PC-3 (cell line): ENCODE measurements at places on chromosomes 1 and 21. TPM values are rescaled to one million over a fixed set of nuclear protein-coding genes. Genes with fewer than 3 reads are reported as not detected.

DNA sequence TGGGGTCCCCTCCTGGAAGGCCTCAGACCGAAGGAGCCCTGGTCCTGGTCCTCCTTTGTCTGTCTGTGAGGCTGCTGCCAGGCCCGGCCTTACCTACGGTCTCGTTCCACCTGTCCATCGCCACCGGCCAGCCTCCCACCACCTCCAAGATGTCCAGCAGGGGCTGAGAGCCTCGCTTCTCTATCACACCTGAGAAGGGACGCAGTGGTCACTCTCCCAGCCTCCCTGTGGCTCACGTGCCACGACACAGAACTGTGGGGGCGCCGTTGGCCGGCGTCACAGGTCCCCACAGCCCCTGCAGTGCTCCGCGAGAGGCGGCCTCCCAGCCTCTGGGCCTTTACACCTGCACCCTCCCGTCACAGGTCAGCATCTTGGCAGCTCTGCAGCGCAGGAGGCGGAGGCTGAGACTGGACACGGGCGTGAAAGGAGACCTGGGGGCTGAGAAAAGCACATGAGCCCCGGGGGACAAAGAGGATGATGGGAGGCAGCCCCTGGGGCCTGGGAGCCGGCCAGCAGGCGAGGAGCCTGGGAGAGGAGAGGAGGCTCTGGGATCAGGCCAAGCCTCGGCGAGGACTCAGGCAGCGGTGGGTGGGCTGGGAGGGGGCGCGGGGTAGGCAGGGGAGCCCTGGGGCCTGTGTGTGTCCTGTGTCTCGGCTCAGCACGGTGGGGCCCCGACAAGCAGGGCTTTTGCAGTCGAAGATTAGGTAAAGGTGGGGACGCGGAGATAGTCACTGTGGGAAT lies 20.5 kb downstream of the PRXL2B start:
- no peak overlapping the region for H3K27ac ChIP-seq
- no peaks in the 10 kb centered on the region; the same call in 1 of the 2 replicates for H3K27me3 ChIP-seq
- H3K36me3 ChIP-seq, result no peaks in the 10 kb centered on the region
- H3K4me3 ChIP-seq, result no peak overlapping the region

EPHA2 gene
- 459 and 567 TPM in 2 replicates for total RNA-seq

- DNase-seq, result peak; percentile 86
- peaks cover 6% of the 10 kb centered on the region for H3K4me1 ChIP-seq
- H3K27ac ChIP-seq, result no peak overlapping the region
These were observed 10.4 kb downstream of the DCAF8 start for GRCh38 chr1:160251687-160252526.

DNA sequence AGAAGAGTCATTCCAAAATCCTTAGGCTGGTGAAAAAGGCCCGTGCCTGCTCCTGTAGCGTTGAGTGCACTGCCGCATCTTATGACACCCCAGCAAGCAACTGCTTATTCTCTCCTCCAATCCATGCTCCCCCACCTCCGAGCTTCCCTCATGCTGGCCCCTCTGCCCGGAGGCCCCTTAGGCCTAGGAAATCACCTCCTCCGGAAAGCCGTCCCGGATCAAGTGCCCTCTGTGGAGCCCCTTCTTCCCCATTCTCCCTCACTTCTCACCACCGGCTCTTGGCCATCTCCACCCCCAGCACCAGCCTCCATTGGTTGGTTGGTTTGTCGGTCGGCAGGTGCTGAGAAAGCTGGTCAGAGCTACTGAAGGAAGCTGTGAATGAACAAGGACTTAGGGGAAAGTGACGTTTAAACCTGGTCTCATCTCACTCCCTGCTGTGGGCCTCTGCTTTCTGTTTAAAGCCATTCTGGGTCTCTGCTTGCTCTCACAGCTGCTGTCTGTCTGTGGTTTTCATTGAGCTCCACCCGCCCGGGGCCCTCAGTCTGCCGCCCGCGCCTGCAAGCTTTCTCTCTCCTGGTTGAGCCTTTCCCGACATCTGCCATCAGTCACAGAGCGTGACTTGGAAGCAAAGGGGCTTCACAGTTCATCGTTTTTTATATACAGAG lies 122.2 kb downstream of the KCNN3 start:
- no peaks in the 10 kb centered on the region for H3K36me3 ChIP-seq
- H3K4me3 ChIP-seq, result no peak overlapping the region
- no peak overlapping the region for H3K27ac ChIP-seq
- no peak for DNase-seq
- H3K4me1 ChIP-seq, result no peaks in the 10 kb centered on the region
- H3K27me3 ChIP-seq, result peaks cover 84% of the 10 kb centered on the region

DNA sequence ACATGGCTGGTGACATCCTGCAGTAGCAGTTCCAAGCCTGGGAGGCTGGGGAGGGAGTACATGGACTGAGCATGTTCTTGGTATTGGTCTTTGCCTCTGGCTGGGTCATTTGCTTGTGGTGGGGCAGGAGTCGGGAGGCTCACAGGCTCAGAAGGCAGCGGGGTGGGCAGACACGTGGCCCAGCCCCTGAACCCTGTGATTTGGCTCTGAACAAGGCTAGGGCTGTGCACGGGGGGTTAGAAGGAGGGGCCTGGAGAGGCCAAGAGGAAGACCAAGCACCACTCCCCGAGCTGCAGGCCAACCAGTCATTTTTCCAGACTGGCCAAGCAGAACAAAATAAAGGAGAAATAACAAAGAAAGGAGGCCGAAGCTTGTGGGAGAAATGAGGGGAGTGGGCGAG lies 9.7 kb upstream of the PRELP start:
- DNase-seq, result no peak
- peaks cover 3% of the 10 kb centered on the region; the same call in 1 of the 2 replicates for H3K27me3 ChIP-seq
- no peak overlapping the region for H3K27ac ChIP-seq
- no peaks in the 10 kb centered on the region for H3K4me1 ChIP-seq
- H3K4me3 ChIP-seq, result no peak overlapping the region

GRCh38 chr1:176559474-176559873 lies 96.5 kb downstream of the PAPPA2 start:
- DNase-seq, result no peak
- peaks cover 16% of the 10 kb centered on the region for H3K27me3 ChIP-seq
- H3K27ac ChIP-seq, result no peak overlapping the region
- H3K4me1 ChIP-seq, result no peaks in the 10 kb centered on the region

DNA sequence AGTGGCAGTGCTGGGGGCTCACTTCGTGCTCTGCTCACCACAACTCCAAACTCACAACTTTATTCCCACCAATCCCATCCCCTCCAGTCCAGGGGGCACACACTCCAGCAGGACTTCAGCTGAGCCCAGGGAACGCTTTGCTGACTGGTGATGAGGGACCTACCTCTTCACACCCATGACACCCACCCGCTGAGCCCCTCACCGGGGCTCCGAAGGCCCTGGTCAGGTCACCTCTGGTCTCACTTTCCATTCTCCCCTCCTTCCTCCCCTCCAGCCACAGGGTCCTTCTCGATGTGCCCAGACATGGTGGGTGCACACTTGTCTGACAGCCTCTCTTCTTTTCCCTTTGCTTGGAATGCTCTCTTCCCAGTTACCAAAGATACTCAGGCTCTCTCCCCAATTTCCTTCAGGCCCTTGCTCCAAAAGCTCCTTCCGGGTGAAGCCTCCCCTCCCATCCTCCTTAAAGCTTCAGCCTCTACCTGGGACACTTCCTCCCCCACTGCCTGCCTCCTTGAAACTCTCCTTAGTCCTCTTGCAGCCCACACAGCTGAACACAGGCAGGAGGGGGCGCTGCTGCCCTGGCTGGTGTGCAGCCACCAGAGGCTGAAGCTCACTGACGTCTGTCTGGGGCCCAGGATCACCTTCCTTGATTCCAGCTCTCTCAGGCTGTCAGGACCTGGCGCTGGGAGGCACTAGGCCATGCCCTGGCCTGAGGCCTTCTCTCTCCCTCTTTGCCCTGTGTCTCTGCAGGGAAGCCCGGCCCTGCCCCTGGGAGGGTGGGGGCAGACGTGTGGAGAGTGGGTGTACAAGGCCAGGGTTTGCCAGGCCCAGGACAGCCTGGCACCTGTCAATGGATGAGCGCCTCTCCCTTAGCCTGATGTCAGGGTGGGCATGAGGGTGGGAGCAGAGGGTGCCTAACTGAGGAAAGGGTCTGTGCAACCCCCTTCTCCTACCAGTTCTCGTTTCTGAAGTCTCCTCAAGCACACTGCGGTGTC lies 1.6 kb downstream of the KCNE1 start:
- no peak overlapping the region for H3K4me3 ChIP-seq
- H3K27ac ChIP-seq, result no peak overlapping the region
- H3K4me1 ChIP-seq, result no peaks in the 10 kb centered on the region
- DNase-seq, result peak; percentile 75

- no peaks in the 10 kb centered on the region for H3K36me3 ChIP-seq
- no peak overlapping the region for H3K27ac ChIP-seq
- peaks cover 23% of the 10 kb centered on the region for H3K4me1 ChIP-seq
- H3K4me3 ChIP-seq, result no peak overlapping the region
- no peaks in the 10 kb centered on the region for H3K27me3 ChIP-seq
These were observed 149.0 kb downstream of the ROR1 start for GRCh38 chr1:63922848-63923247.

PROK1 gene
- not detected in 2 replicates for total RNA-seq

NTNG1 gene
- 6.7 and 6.8 TPM in 2 replicates for total RNA-seq

- no peak for DNase-seq
- no peak overlapping the region for H3K4me3 ChIP-seq
- no peaks in the 10 kb centered on the region for H3K27me3 ChIP-seq
- no peaks in the 10 kb centered on the region for H3K36me3 ChIP-seq
These were observed 24.1 kb downstream of the COL16A1 start for GRCh38 chr1:31679676-31680230.
